ENCODE measurements at places on chromosomes 1 and 21.

- DNase-seq = no peak
Observed at GRCh38 chr1:31541194-31541593, 35.1 kb upstream of the TINAGL1 start.

GRCh38 chr1:120133228-120133927, 42.9 kb downstream of the SEC22B start:
- DNase-seq = no peak

DNA sequence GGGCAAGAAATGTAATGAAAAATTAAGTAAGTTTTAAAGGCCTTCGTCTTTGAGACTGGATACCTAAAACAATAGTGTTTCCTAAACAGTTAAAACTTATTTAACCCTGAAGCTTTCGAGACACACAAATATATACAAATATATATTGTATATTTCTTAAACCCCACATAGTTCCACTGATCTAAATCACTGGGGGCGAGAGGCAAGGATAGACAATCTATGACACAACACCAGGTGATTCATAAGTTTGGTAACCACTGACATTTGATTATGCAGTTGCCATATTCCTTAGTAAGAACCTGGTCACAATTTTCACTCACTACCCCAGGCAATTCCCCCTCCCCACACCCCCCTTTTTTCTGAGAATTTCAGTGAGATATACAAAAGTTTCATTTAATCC, 55.3 kb upstream of the BOLA1 start:
- DNase-seq = peak; percentile 64

DNA sequence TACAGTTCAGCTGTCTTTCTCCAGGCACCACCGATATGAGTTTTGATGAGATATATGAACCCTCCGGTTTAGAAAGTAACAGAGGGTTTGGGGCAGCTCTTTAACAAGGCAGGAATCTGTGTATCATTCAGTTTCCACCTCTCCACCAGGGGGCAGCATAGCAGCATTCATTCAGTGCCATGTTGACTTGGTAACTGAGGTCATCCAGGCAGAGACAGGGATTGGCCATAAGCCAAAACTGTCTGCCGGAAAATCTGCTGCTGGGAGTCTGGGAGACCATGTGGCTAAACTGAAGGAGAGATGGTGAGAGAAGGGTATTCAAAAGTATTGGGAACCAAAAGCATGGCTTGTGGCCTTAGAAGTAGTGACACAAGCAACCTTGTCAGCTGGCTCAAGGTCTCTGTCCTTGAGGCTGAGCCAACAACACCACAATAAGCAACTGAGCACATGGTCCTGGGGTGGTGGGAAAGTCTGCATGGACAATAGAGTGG, 98.5 kb downstream of the LMX1A start:
- peak; percentile 15 for DNase-seq

- no peak for DNase-seq
Observed at GRCh38 chr21:29152916-29153315, 22.5 kb downstream of the MAP3K7CL start.

DNA sequence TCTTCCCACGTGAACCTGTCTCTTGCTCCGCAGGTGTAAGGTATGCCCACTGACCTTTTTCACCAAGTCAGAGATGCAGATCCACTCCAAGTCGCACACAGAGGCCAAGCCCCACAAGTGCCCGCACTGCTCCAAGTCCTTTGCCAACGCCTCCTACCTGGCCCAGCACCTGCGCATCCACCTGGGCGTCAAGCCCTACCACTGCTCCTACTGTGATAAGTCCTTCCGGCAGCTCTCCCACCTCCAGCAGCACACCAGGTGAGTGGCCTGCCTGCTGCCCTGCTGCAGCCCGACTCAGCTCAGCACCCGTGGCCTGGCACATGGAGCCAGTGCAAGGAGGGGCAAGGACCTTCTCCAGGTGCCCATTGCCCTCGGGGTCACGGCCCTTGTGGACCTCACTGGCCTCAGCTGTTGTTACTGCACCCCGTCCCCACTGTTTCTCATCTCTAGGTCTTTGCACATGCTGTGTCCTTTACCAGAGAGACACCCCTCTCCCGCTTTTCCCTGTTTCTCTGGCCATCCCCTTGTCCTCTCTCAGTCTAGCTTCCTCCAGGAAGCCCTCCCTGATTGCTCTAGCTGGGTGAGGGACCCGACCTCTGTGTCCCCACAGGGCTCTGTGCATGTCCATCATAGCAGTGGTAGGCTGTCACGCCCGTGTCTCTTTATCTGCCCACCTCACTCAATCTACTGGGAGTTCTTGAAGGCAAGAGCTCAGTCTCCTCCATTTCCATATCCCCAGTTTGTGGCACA, 25.4 kb downstream of the ZNF362 start:
- DNase-seq = no peak

DNA sequence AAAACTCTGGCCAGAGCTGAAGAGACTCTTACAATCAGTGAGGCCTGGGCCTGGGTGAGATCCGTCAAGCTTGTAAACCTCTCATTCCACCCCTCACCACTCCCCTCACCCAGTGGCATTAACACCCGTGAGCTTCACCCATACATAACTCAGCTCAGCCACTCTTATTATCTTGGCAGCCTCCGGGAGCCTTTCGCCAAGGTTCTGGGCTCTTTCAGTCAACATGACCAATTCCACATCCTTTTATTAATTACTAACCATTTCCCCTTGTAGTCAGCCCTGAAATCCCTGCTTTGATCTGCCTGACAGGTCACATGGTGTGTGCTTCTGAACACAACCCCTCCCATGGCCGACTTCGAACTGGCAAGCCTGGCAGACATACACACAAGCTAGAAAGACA, 134.8 kb downstream of the SETD4 start:
- DNase-seq = no peak

DNA sequence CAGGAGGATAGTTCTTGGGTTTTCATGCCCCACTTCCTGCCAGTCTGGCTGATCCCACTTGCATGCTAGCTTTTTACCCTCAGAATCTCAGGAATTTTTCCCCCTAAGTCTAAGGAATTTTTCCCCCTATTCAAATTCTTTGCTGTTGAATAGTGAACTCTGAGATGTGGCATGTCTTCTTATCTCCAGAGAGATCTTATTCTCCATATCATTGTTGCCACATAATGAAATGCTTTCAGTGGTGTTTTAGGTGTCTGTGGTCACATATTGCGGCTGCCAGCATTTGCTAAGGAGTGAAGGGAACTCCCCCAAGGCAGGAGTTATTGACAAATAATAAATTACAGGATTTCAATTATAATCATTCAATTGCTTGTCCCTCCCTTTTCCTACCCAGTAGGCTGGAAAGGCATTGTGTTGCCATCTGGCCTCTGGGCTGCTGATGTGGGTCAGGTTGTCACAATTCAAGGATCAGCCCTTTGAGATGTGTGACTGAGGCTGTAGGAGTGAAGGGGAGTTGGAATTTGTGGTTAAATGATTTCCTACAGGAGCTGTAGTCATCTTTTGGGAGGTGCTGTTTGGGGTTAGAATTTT, 3.9 kb upstream of the FLG start:
- DNase-seq = no peak

DNA sequence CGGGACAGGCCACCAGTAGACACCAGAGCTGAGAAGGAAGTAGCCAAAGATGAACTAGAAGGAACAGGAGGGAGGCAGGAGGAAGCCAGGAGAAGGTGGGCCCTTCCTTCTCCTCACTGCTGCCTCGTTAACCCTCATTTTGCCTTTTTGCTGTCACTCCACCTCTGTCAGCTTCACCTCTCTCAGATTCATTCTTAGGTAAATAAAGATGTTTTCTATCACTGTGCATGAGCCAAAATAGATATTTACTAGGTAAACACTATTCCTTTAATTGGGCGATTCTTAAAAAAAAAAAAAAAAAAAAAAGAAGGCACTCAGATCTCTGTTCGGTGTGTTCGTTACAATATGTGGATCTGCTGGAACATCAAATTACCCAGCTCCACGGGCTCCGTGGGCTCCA, 112.3 kb downstream of the GLUL start:
- DNase-seq = no peak

DNA sequence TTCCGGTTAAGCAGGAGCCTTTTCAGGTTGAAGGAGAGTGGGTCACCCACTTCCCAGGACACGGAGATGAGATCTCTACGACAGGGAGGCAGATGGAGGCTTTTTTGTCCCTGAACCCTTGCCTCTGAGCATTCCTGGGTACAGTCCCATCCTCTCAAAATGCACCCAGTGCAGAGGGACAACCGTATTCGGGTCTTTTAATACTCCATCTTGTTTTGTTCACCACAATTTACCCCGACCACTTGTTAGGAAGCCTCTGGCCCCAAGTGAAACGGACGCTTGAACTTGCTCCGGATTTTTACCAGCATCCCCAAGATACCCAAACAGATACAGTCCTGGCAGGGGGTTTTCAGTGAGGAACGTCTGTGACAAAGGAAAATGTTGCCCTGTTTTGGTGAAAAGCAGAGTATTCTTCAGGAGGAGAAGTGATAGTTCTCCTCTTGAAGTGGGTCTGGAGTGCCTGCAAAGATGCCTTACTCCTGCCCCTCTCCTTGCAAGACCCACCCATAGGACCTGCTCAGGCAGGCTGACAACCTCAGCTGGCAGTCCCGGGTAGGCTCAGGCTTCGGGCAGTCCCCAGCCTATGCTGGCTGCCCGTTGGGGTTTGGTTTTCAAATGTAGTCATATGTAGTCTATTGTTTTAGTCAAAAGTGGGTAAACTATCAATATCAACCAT, 669 bp upstream of the ARL8A start:
- DNase-seq = peak; percentile 33
